ENCODE measurements at places on chromosomes 13 and 19.

DNA sequence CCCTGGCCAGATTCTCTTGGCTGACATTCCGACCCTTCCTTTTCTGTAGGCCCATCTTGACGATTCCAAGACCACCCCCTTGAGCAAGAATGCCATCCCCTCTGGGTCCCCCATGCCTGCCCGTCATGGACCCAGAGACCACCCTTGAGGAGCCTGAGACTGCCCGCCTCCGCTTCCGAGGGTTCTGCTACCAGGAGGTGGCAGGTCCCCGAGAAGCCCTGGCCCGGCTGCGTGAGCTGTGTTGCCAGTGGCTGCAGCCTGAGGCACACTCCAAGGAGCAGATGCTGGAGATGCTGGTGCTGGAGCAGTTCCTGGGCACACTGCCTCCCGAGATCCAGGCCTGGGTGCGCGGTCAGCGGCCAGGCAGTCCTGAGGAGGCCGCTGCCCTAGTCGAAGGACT, 978 bp downstream of the ZNF446 start:
- no peak for DNase-seq

DNA sequence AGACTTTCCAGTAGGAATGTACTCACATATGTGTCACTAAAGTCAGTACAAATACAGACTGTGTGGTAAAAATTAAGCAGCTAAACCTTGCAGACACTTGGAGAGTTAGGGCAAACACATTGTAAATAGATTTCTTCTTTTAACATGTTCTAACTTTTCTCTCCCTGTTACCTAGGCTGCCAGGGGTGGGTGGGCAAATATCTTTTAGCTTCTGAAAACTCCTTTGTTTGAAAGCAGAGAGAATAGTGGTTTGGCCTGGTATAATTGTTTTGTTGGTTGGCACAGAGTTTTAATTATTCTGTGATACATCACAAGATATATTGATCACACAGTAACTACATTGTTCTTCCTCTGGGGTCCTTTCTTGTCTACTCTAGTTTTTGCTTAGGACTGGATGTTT, 289.8 kb upstream of the DACH1 start:
- DNase-seq: no peak

DNA sequence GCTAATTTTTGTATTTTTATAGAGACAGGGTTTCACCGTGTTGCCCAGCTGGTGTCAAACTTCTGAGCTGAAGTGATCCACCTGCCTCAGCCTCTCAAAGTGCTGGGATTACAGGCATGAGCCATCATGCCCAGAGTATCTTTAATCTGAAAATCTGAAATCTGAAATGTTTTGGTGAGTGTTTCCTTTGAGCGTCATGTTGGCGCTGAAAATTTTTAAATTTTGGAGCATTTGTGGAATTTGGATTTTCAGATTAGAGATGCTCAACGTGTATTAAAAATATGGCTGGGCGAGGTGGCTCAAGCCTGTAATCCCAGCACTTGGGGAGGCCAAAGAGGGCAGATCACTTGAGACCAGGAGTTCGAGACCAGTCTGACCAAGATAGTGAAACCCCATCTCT, 5.1 kb upstream of the CPAMD8 start:
- DNase-seq: no peak

- no peak for DNase-seq
Observed at GRCh38 chr19:16073988-16074387, 2.3 kb upstream of the TPM4 start.

GRCh38 chr13:72221276-72221962, 354.4 kb upstream of the DACH1 start:
- no peak for DNase-seq

- no peak for DNase-seq
Observed at GRCh38 chr13:51444922-51445321, 7.9 kb downstream of the INTS6 start.

DNA sequence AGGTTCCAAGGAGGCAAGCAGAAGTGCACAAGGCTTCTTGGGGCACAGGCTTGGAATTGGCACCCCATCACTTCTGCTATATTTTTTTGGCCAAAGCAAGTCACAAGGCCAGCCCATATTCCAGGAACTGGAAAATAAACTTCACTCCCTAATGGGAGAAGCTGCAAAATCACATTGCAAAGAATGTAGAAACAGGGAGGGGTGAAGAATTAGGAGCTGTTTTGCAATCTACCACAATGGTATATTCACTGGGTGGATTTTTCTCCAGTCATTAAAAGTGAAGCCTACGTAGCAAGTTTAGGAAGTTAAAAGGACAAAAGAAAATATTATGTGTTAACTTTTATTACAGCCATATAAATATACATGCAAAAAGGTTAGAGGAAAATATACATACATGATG, 464.8 kb downstream of the COG6 start:
- no peak for DNase-seq

GRCh38 chr19:30155381-30156200, 213.6 kb downstream of the URI1 start:
- DNase-seq: no peak

GRCh38 chr13:49933511-49933910, 2.6 kb downstream of the SPRYD7 start:
- no peak for DNase-seq

- DNase-seq: no peak
Observed at GRCh38 chr13:30107521-30108136, 199.7 kb downstream of the KATNAL1 start.

DNA sequence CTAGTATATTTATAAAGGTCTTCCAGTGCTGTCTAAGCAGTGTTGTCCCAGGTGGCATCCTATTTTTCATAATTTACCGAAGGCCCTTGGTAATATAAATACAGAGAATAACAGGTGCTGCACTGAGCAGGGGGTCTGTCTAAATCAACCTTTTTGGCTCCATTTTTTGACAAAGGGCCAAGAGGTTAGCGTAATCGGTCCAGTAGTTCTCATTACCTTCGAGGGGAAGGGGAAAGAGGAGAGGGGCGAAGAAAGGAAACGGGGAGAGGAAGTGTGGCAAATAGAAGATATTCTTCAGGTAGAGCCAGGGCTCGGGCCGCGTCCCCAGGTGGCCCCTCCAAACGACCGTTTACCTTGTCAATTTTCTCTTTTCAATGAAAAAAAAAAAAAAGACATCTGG, 749 bp upstream of the PAN3 start:
- DNase-seq: no peak

- no peak for DNase-seq
Observed at GRCh38 chr13:69287050-69287698, 820.5 kb upstream of the ATXN8OS start.

DNA sequence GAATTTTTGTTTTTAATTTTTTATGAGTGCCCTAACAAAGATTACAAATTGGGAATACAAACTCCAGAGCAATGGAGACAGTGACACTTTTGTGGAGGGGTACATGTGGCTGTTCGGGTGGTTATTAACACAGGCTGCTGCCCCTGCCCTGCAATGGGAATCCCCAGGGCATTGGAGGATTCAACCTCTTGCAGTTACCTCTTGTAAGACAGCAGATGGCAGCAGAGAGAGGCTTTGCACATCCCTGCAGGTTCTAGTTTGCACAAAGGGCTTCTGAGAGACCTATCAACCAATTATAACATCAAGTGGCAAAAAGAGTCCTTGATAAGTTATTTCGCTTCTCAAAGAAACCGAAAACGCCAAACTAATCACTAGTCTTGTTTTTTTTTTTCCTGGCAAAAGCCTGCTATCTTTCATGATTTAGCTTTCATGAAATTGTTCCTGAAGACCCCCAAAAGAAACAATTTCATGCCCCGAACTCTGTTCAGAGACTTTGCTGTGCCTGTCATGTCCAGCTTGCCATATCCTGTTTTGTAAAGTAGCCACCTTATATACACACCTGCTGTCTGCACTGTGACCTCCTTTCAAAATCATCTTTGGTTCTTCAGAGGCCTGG, 10.4 kb downstream of the GJB2 start:
- DNase-seq: peak; percentile 69

GRCh38 chr19:40754611-40755247, 3.7 kb downstream of the SNRPA start:
- DNase-seq: no peak

GRCh38 chr13:114213980-114214379, 20.7 kb upstream of the CDC16 start:
- no peak for DNase-seq

- no peak for DNase-seq
Observed at GRCh38 chr19:35908973-35909683, 1.0 kb upstream of the TYROBP start.

DNA sequence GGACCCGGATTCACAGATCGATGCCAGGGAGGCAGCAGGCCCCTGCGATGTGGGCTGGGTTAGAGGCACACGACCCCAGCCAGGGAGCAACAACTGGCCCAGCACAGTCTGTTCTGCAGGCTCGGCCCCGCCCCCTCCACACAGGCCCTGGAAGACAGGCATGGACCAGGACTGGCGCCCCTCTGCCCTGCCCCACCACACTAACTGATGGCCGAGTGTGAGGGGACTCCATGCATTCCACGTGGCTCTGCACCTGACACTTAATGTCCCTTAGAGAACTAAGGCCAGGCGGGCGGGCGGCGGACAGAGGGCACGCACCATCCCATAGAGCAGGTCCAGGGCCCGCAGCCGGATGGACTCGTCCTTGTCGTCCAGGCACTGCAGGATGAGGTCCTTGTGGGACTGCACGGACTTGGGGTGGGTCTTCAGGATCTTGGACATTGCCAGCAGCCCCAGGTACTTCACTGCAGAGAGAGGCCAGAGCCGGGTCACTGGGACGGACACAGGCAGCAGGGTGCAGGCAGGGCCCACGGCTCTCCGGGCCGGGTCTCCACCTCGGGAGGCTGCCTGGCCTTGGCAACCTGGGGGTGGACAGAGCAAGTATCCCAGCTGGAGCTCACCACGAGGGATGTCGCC, 24.8 kb downstream of the IZUMO4 start:
- DNase-seq: no peak

- peak; percentile 40 for DNase-seq
Observed at GRCh38 chr19:54231077-54231931, 8.5 kb upstream of the LILRB3 start.

- DNase-seq: peak; percentile 53
Observed at GRCh38 chr13:97855570-97856303, 97.7 kb upstream of the IPO5 start.

GRCh38 chr19:44903602-44904425, 1.8 kb upstream of the APOE start:
- DNase-seq: peak; percentile 76

DNA sequence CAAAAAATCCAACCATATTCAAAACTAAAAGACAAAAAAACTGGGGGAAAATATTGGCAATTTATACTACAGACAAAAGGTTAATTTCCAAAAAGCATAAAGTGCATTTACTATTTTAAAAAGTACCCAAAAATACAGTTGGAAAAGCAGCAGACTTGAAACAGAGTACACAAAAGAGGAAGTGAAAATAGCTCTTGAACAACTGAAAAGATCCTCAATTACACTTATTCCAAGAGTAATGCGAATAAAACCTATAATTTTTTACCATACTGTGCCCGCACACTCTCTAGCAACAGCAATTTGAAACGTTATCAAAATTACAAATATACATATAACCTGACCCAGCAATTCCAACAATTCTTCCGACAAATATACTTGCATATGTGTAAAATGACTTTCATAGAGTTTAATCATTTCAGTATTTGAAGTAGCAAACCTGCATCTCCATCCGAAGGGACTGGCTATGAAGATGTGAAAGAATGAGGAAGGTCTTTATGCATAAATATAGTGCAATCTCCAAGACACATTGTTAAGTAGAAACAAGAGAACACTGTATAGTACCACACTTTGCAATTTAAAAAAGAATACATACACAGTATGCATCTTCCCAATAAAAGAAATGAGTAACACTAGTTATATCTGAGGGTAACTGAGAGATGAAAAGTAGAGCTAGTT, 25.4 kb downstream of the ALG5 start:
- no peak for DNase-seq

- DNase-seq: no peak
Observed at GRCh38 chr13:114111577-114111976, 20.8 kb downstream of the RASA3 start.

GRCh38 chr13:100234524-100235136, 145.7 kb downstream of the PCCA start:
- DNase-seq: no peak

DNA sequence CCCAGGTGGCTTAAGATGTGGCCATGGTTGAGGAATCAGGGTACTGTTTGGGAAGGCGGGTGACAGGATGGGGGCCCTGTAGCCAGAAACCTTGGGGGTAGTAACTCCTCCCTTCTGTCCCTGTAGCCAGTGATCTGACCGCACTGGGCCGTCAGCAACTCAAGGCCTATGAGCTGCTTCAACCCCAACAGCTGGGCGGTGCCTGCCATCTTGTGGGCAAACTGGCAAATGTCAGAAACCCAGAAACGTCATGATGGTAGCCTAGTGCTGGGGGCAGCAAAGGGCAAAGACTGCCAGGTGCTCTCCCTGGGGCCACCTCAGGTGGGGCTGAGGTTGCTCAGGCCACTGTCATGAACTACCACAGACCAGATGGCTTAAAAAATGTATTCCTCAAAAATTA, 3.5 kb downstream of the COPE start:
- DNase-seq: no peak

- DNase-seq: no peak
Observed at GRCh38 chr19:2170219-2170618, 6.5 kb downstream of the DOT1L start.

GRCh38 chr13:90187478-90188350, 1159.8 kb upstream of the MIR17HG start:
- no peak for DNase-seq

GRCh38 chr13:21504379-21504778, 45.3 kb upstream of the ZDHHC20 start:
- no peak for DNase-seq

DNA sequence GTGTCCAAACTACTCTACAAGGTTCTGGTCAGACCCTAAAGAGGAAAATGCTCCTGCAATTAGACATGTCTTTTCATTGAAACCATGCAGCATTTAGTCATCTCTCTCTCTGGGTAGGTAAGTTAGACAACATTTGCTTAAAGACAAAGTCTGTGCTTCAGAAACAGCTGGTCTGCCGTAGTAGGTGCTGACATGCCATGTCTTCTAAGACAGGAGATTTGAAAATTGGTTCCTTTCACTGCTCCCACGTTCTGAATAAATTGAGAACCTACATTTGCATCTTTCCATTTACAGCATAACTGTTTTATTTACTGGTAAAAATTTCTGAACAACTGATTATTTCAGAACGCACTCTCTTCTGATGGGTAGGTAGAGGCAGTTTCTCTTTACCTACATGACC, 494.0 kb downstream of the EFNB2 start:
- no peak for DNase-seq

DNA sequence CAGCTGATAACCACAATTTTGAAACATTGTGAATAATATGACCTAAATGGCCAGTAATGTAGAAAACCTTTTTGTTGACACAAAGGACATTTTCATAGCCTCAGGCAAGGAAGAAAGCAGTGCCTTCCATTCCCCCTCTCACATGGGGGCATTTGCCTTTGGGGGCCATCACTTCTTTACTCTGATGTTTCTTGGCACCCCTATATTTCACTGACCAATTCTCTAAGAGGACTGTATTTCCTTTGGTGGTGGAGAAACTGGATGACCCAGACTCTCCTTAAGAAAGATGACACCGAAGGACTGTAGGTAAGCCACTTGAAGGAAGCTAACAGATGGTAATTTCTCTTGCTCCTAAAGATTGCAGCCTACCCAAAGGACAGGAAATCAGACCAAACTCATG, 254.6 kb downstream of the DCLK1 start:
- no peak for DNase-seq

GRCh38 chr19:41682437-41682836, 5.6 kb downstream of the CEACAM7 start:
- DNase-seq: no peak

Measured in NCI-H1930 (cell line).